ENCODE measurements at places on chromosomes 2 and 18.

- DNase-seq: peak; percentile 69
Observed at GRCh38 chr2:10668402-10669012, 21.3 kb downstream of the NOL10 start.

DNA sequence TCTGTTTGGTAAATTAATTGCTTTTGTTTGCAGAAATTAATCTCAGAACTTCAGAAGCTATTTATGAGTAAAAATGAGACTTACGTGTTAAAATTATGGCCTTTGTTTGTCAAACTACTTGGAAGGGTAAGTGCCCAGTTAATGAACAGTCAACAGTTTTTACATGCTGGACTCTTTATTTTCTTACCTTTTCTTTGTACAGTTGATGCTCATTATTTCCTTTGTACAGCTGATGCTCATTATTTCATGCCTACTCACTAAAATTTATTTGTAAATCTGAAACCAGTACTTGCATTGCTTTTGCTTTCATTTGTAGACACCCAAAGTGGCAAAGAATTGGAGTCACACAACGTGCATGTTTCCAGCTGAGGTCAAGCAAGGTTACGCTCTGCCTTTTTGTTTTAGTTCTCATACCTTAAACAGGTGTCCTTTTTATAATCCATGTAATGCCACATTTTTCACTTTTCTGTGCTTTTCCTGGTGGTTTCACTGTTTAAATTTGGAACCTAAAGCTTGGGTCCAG lies 13.3 kb downstream of the RIF1 start:
- DNase-seq: no peak

DNA sequence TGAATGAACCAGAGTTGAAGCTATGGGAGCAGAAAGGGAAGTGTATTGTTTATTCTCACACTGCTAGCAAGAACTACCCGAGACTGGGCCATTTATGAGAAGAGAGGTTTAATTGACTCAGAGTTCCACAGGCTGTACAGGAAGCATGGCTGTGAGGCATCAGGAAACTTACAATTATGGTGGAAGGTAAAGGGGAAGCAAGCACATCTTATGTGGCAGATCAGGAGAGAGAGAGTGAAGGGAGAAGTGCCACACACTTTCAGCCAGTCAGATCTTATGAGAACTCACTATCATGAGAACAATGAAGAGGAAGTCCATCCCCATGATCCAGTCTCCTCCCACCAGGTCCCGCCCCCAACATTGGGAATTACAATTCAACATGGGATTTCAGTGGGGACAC lies 383.2 kb upstream of the SLC14A2 start:
- DNase-seq: no peak

GRCh38 chr18:23706971-23707640 lies 17.9 kb downstream of the LAMA3 start:
- DNase-seq: no peak

GRCh38 chr2:231393149-231394131 lies 2.1 kb upstream of the B3GNT7 start:
- DNase-seq: no peak

DNA sequence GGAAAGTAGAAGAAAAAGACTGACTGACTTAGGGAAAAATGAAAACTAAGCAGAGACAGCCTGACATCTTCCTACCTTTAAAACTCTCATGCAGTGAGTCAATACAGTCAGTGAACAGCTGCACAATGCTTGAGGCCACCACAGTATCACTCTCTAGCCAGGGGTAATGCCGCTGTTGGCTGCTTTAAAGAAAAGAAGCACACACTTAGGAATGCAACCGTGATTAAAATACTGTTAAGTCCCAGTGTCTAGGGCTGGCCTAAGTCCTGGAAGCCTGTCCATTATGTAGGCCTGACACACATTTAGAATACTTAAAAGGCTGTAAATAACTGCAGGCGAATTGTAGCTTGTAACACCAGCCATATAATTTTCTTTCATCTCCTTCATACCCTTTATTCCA lies 50.7 kb downstream of the SIGLEC15 start:
- no peak for DNase-seq

DNA sequence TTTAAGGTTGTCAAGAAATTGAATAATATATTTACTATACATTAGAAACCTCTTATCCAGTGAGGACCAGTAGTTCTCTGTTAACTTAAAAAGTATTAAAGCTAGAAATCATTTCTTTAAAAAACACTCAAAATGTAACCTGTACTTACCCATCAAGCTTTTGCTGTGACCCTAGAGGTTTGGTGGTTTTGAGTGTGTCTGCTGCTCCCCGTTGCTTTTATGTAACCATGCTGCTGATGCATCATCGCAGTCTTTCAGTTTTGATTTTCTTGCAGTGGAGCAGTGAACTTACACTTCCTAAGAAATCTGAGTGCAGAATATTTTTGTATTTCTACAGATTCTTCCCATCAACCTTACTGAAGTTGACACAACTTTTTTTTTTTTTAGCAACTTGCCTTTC lies 34.2 kb downstream of the MRPS9 start:
- no peak for DNase-seq

- DNase-seq: no peak
Observed at GRCh38 chr2:232447638-232448303, 8.2 kb upstream of the ALPI start.

DNA sequence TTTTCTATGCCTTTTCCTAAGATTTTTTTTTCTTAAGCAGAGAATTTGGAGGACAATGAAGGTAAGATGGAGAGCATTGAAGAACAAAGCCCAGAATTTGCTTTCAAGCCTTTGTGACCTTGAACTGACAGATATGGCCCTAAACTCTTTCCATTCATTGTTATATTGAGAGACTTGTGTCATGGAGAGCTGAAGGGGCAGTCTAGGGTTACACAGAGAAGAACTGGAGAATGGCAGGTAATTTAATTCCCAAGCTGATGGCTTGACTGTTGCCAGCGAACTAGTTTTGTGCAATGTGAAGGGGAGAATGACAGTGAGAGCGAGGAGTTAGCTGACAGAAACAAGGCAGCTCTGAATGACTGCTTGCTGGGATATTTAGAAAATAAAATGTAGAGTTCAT lies 1344.2 kb downstream of the LRP1B start:
- no peak for DNase-seq

GRCh38 chr2:209687323-209687969 lies 84.2 kb upstream of the UNC80 start:
- DNase-seq: peak; percentile 22

DNA sequence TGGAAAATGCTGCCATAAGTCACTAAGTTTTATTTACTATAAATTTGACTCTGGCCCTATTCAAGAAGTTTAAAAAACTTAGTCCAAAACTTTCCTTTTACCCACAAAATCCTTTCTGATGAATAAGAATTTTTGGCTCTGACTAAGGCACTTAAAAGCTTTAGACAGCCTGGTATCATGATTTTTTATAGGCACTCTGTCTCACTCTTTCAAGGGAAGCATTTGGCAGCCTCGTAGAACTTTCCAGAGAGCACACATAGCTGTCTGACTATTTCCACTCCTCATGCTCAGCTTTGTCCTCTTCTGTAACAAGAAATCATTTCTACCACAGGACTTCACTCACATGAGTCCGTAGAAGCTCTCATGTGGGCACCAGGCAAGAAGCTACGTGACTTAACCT lies 32.3 kb upstream of the XDH start:
- DNase-seq: no peak

DNA sequence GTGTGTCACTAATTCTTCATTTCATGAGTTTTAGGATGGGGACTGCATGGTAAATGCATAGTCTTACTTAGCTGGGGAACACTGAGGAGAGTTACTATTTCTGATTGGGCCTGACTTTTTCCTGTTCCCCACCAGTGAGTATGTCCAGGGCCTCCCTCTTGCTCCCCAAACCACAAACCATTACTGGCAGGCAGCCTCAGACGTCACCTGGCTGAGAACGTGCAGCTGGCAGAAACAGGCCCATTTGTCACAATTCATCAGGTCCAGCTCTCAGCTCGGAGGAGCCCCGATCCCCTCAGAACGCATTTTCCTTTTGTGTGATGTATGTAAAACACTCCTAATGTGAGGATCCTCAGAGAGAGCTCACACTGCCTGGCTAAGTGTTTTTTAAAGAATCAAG lies 71.7 kb upstream of the SIX3 start:
- DNase-seq: no peak

DNA sequence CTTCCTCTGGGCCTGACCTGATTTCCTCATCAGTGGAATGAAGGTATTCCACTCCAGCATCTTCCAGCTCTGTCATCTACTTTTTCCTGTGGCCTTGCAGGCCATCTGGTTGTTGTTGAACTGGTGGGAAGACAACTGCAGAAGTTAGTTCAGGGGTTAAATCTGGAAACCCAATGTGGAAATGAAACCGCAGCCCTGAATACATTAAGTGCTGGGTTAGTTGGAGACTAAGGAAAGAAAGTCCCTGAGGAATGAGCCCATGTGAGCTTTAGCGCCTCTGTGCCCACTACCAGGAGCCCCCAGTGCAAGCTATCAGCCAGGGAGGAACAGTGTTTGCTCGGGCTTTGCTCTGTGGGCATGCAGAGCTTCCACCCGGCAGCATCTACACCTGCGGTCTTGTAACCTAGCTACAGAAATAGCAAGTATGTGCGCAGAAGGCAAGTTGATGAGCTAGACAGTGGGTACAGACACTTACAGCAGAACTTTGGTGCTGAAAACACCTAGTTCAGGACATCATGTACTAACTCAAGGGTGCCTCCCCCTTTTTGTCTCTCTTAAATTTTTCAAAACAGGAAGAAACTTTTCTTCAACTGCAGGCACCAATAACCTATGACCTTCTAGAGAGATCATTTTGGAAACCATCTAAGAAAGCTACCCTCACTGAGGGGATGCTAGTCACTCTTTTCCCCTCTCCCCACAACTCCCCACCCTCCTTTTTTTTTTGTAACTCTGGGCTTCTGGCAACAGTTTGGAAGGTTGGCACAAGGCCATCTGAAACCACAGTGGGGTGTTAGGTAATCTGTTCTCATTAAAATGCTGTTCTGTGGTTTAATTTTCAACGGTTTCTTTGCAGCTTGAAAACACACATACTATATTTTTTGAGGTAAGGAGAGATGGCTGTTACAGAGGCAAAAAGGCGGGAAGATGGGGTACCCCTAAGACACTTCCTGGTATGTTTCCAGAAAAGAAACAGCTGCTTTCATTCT lies 18.3 kb upstream of the CXCR4 start:
- peak; percentile 77 for DNase-seq

GRCh38 chr2:26716340-26716739 lies 23.8 kb downstream of the KCNK3 start:
- no peak for DNase-seq

GRCh38 chr2:158042666-158043065 lies 59.0 kb upstream of the UPP2 start:
- no peak for DNase-seq

DNA sequence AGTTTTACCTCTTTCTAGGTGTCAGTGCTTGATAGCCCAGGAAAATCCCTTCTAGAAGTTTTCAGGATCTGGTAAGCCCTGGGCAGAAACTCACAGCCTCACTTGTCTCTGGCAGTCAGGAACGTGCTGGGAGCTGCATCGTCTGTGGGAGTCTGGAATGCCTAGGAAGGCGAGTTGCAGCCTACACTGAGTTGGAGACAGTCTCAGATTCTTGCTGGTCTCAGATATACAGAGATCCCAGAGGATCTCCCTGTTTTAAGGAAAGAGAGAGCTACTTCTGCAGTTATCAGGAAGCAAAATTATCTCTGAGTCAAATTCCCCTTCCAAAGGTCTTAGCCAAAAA lies 104.4 kb upstream of the CDC42EP3 start:
- DNase-seq: peak; percentile 65

- DNase-seq: peak; percentile 64
Observed at GRCh38 chr2:195590199-195590860, 66.7 kb upstream of the SLC39A10 start.

DNA sequence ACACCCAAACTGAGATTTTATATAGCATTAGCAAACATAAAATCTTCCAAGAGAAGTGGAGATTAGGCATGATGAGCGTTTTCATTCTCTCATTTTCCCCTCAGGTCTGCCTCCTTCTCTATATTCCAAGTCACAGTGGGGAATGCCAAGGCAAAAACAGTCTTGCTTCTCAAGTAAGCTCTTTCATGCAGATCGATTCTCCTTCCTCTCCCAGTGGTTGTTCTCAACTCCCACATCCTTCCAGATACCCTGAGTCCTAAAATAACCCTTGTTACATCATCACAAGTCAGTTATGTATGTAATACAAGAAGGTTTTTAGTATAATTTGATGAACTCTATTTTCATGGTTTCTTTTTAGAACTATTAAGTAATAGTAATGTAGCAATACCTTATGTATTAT lies 150.6 kb downstream of the TXNL1 start:
- DNase-seq: no peak

DNA sequence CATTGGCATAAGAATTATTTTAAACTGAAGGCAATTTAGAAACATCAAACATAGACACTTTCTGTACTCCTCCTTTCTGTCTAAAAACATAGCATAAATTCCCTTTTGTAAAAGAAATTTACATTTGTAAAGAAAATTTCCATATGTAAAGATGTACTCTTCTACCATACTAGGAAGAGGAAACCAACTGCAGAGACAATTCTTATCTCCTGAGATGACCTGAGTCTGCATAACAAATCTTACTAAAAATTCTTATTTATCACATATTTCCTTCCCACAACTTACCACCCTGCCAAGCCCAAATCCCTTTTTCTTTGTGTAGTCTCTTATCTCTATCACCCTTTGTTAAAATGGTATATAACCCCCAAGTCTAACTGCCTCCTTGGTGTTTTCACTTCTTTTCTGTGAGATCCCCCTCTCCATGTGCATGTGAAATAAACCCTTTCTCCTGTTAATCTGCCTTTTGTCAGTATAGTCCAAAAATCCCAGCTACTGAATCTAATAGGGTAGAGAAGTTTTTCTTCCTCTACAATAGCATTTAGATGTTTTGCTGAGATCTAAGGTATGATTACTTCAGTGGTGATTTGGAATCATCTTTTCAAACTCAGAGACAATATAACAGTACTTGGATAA lies 81.0 kb downstream of the CHN1 start:
- DNase-seq: no peak

GRCh38 chr2:190126798-190127197 lies 64.3 kb upstream of the MSTN start:
- DNase-seq: no peak

DNA sequence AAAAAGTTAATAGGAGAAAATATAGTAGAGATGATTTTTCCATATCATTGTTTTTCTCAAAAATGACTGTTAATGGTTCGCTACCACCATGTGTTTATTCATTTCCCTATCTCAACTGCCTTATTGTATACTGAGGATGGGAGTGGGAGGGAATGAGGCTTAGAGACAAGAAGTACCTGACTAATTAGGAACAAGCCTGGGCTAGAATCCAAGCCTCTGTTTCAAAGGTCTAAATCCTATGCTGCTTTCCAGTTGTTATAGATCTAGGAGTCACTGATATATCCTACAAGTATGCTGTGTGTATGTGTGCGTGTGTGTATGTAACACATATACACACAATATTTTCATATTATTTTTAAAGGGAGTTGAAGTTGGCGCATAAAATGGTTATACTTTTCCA lies 465.9 kb downstream of the EPHA4 start:
- no peak for DNase-seq

DNA sequence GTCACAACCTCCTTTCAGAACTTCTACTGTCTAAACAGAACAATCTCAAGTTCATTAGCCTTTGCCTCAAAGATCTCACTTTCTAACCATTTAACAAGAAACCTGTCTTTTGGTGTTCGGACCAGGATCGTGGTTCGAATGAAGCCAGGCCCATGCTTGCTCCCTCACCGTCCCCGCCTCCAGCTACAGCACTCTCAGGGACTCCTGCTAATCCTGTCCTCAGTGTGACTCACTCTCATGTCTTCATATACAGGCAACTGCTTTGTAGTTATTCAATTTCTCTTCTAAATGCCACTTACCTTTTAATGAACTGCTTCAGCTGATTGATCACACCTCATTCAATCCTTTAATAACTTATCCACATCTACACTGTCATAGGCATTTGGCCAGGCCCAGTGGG lies 15.8 kb downstream of the SERTAD2 start:
- DNase-seq: peak; percentile 51

Measured in MCF 10A (cell line).